GM19239 (cell line): ENCODE measurements at places on chromosomes 2 and 18.

DNA sequence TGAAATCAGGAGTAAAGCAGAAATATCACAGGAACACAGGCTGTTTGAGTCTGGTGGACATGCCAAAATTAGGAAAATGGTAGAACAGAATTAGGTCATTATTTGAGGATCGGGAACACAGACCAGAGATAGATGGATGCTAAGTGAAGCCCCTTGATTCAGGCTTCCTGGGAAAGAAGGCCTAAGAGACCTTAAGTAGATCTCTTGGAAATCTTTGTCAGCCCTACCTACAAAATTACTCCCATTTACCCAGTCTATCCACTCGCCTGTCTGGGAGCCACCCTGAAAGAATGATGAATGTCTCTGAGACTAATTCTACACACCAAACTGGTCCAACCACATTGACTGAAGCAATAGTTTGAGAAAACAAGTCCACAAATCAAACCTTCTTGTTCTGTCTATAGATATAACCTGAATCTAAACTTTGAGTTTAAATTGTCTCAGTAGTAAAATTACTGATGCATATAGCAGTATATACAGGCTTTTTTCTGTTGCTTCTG, 36.6 kb upstream of the TANK start:
- DNase-seq: no peak

DNA sequence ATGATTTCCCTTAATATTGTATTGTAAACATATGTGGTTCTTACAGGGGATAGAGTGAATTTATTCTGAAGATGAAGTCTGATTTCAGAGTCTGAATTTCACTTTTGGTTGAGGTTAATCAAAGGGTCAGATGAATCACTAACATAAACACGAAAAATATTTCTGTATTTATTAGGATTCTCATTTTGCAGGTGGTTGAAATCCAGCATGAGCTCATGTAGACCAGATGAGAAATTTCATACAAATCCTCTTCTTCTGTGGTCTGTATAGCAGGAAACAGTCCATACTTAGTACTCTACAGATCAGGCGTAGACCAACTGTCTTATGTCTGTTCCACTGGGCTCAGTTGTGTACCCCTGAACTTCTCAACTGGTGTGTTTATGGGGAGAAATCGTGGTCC, 157.8 kb downstream of the BABAM2 start:
- no peak for DNase-seq

GRCh38 chr2:239882331-239882732, 142.8 kb downstream of the NDUFA10 start:
- DNase-seq: peak; percentile 33

- no peak for DNase-seq
These were observed 104.1 kb upstream of the ITPRID2 start for GRCh38 chr2:181787310-181788048.

DNA sequence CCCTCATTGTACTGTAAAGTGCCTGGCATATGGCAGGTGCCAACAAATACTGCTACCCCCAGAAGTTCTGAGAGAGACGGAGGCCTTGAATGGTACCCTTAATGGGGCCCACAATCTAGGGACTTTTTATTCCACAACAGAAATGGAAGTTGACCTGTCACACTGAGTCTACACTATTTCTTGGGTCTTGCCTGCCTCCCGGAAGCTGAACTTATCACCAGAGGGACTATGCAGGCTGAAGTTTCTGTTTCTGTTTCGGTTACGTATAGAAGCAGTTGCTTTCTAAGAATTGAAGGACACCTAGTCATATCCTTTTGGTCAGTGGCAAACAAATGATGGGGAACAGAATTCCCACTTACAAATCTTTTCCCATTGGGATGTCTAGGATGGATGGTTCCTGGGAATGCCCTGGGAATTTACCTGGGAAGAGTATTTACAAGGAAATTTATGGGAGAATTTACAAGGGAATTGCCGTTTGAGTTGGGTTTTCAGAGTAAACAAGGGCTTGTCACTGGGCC, 74.2 kb downstream of the HS1BP3 start:
- peak; percentile 72 for DNase-seq

- DNase-seq: peak; percentile 9
These were observed 339 bp downstream of the ACAA2 start for GRCh38 chr18:49813069-49813318.
